ENCODE measurements at places on chromosomes 13 and 19. TPM values are rescaled to one million over a fixed set of nuclear protein-coding genes. Genes with fewer than 3 reads are reported as not detected.

Gene SYT5
- total RNA-seq = 0.15 TPM

Gene C13orf46
- 0.50 TPM for total RNA-seq

Gene ZNF440
- 10.4 TPM for total RNA-seq

Gene SIGLEC12
- total RNA-seq = not detected

Gene SHD
- total RNA-seq = not detected

Gene SHKBP1
- total RNA-seq = 63.8 TPM

Gene FFAR3
- not detected for total RNA-seq

Gene ZNF665
- total RNA-seq = 4.8 TPM

Gene CYP2S1
- 5.7 TPM for total RNA-seq

Gene NLRP7
- total RNA-seq = under 0.01 TPM

Gene LILRA1
- total RNA-seq = not detected

All from smooth muscle cell of trachea (primary cell).